ENCODE measurements at places on chromosomes 6 and 20.

GRCh38 chr20:16302818-16303217 lies 270.4 kb downstream of the KIF16B start:
- DNase-seq = no peak

- no peak for DNase-seq
Observed at GRCh38 chr6:150741633-150742200, 123.8 kb upstream of the MTHFD1L start.

GRCh38 chr20:10542442-10542841 lies 107.3 kb downstream of the SLX4IP start:
- no peak for DNase-seq

DNA sequence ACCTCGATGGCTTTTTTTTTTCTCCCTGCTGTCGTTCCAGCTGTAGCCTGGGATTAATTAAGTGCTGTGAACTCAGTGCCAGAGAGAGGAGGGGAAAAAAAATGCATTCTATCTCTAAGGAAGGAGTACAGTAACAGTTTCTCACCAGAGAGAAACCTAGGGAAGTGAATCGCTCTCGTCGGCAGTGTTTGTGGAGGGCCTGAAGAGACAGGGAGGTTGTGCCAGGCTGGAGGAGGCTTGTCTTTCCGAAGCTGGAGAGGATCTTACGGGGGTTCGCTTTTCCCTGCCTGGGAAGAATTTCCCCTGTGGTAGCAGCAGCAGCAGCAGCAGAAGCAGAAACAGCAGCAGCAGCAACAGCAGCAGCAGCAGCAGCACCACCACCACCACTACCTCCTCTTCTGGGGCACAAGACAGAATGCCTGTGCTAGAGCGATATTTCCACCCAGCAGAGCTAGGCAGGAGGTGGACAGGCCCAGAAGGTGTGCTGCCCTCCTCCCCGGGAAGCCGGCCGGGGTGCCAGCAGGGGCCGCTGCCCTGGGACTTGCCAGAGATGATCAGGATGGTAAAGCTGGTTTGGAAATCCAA lies 186.5 kb downstream of the PDE7B start:
- DNase-seq = peak; percentile 41

DNA sequence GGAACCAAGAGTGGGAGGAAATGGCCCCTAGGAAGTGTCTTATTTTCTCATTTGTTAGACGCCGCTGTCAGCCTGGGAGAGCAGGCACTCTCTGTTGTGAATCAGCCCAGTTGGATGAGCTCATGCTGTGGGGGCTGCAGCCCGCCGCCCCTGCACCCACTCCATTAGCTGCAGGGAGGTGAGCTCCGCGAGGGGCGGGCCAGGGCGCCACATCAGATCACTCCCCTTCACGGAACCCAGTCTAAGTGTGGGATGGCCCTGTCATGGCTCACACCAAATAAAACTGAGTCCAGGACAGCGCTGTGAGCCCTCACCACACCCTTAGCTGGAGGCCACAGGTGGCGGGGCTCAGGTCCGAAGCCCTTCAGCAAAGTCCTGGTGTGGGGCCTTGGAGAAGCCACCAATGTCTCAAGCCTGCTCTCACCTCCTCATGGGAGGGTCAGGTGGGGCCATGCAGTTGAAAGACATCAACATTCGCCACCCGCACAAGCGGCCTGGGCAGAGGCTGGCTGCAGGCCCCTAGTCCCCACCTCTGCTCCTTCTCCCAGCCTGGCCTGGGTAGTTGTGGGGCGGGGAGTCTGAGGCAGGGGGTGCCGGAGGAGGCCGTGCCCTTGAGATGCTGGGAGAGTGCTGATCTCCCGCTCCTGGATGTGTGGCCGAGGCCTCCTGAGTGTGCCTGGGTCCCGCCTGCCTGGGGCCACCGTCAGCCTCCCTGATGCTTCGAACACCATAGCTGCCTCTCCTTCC lies 66.2 kb upstream of the SLCO4A1 start:
- no peak for DNase-seq

DNA sequence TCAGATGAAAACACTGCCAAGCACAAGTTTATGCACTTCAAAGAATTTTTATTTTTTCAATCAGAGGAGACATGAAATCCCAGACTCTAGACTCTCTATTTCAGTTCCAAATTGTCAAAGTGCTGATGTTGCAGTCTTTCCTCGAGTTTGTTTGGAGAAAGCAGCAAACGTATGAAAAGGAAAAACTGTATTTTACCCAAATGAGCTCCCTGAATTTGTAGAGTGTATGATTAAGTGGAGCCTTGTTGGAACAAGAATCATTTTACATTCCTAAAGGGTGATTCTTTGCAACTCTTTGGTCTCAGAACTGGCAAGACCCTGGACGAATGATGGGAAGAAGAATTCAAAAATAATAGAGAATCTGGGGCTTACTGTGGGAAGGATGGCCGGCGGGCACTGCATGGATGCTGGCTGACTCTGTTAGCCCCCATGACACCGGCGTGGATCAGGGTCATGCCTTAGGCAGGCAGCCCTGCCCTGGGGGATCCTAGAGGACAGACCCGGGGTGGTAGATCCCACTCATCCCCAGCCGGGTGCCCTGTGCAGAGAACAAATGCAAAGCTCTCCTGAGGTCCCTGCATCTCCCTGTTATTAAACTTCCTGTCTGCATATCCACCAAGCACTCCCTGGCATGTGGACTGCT lies 207.4 kb downstream of the FNDC1 start:
- DNase-seq = no peak

DNA sequence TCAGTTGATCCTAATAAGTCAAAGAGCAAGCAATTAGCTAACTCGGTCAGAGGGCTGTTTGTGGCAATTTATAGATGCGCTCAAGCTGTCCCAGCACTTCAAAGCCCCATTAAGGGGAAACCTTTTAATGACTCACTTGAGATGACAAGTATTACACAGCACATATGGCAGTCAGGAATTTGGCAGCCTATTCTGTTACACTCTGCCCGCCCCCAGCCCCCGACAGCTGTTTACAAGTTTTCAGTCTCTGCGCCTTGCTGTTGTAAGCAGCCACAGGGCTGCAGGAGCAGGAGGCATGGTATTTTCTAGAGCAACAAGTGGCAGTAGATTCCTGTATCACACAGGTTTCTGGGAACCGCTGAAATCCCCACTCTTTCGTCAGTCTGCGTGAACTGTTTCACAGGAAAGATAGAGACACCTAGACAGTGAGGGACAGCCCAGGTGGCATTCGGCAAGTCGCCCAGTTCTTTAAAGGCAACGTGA lies 263.0 kb downstream of the FOXC1 start:
- DNase-seq = peak; percentile 81

DNA sequence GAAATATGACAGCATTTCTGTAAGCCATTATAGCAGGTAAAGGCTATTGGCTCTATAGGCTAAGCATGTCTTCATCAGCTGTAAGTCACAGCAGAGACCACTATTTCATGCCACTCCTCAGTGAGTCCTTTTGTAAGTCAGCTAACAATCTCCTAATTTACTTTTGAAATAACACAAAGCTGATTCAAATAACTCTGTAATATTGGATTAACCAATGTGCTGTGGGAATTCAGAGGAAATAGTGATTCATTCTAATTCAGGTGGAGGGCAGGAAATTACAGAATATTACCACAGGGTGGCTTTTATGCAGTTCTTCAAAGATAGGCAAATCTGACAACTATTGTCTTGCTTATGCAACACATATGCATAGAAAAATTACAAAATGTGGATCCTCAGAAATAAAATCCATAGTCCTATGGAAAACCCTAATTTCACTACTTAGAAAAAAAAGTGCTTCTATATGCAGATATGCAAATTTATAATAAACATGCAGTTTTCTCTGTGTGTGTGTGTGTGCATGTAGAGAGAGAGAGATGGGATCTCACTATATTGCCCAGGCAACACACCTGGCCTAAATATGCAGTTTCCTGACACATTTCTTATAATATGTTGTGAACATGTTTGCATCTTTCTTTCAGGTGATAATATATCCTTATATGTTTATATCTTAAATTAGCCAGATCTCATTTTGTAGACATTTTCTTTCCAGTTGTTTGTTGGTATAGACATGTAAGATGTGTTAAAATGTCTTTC lies 4.8 kb upstream of the SMIM28 start:
- no peak for DNase-seq

DNA sequence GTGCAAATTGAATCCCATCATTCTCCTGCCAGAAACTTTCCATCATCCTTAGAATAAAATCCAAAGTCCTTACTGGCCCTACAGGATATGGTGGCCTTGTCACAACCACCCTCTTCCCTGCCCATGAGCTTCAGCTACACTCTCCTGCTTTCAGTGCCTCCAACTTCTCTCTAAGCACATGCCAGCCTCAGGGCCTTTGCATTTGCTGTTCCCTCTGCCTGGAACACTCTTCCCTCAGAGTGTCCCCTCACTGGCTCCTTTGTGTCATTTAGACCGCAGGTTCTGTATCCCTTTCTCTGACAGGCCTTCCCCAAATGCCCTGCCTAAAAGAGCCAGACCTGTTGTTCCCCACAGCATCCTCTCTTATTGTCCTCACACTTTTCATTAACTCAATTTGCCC lies 18.2 kb downstream of the HCK start:
- no peak for DNase-seq

DNA sequence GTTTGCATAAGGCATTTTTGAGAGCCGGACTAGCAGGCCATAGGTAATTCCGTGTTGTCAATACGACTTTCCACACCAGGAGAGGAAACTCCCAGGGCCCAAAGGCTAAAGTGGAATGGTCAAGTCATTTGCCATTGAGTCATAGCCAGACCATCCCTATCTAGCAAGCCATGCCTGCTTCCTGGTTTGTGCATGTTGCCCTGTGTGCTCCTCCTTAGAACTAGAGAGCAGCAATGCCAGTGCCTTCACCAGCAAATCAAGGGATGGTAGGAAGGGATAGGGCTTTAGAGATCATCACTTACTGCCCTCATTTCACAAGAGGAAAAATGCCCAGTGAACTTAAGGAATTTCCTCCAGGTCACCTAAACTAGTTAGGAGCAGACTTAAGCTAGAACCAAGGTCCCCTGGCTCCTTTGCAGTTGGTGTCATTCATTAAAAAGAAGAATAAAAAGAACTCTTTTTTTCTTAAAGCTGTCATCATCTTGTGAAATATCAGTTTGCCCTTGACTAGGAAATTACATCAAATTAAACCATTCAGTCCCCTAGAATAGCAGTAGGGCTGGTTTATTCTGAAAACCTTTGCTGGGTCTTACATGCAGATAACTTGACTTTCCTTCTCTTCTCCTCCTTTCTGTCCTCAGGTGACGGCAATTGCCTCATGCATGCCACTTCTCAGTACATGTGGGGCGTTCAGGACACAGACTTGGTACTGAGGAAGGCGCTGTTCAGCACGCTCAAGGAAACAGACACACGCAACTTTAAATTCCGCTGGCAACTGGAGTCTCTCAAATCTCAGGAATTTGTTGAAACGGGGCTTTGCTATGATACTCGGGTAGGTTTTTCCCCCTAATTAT lies 7.4 kb downstream of the TNFAIP3 start:
- DNase-seq = no peak

DNA sequence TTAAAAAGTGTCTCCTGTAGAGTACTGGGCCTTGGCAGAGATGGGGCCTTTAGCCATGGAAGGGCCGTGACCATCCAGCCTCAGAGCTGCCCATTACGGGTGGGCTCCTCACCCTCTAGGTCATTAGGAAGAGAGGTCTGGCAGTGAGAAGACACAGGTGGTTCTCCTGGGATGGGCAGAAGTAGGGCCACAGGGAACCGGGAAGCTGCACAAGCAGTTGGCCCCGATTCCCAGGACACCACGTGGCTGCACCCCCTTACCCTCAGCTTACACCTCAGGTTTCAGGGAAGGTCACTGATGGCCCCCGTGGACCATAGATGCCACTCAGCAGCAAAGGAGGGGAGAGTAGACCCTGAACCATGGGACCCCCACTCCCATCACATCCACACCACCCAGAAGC lies 1.6 kb downstream of the RAET1G start:
- DNase-seq = no peak

DNA sequence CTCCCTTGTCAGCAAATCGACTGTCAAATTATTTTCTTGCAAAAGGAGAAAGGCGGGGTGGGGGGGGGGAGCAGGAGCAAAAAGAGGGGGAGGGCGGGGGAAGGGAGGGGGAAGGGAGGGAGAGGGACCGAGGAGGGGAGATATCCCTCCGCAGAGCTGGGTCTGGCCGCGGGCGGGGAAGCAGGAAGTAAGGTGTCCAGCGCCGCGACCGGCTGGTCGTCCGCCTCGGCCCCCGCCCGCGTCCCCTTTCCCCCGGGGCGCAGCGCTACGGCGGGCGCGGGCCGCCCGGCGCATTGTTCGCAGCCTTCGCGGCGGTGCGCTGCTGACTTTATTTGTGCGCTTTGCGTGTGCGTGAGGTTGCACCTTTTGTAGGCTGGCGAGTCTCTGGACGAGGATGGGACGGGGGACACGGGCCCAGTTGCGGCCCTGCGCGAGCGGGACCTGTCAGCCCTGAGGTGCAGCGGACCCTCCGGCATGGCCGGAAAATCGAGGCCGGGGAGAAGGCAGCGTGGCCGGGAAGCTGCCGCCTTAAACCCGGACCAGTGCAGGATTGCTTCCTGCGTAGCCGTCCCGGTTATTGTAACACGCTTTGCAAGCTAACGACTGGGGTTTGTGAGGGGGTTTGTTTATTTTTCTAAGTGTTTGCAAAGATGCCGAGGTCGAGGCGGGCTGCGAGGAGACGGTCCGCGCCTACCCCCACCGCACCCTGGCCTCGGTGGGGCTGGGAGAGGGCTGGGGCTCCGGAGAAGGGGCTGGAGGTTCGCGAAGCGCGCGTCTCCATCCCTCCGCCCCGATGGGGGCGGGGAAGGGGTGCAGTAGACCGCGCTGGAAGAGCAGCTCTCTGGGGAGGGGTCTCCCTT lies 675 bp upstream of the TRERF1 start:
- peak; percentile 81 for DNase-seq

- no peak for DNase-seq
Observed at GRCh38 chr6:91486200-91486599, 899.3 kb upstream of the MAP3K7 start.

DNA sequence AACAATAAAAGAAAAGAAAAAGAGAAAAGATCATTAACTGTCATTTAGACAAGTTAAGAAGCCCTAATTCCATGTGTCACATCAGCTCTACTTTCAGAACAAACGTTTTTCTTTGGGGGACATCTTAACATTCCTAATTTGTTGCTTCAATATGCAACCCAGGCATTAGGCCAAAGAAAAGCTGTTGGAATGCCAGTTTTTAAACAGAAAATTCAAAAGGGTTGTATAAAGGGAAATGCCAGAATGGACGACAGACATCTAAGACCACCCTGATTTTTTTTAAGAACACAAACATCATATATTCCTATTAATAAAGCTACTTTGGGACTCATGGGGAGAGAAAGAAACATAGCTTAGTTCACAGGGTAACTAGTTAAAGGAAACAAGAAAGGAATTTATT lies 315.0 kb downstream of the GMDS start:
- no peak for DNase-seq

DNA sequence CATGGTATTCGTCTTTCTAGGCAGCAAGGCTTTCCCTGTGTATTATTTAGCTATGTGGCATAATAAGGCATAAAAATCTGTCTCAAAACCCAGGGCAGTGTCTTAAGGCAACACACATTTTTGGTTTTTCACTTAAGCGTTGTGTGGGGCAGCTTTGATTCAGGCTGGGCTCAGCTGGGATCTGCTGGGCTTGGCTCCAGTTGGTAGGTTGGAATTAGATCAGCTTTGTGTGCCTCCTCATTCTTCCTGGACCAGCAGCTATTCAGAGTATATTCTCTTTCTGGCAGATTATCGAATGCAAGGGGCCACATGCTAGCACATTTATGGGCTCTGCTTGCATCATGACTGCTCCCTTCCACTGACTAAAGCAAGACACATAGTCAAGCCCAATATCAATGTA lies 487.9 kb downstream of the RFPL4B start:
- no peak for DNase-seq
